Activated CD4-positive, alpha-beta T cell treated with anti-CD3 and anti-CD28 coated beads for 48 hours (primary cell): ENCODE measurements at places on chromosomes 1 and 21.
A peak's percentile ranks its signal among the peaks of the same experiment; 100 is the strongest.

- DNase-seq = peak; percentile 41
These were observed 24.4 kb upstream of the ZC3H12A start for GRCh38 chr1:37449936-37450335.

DNA sequence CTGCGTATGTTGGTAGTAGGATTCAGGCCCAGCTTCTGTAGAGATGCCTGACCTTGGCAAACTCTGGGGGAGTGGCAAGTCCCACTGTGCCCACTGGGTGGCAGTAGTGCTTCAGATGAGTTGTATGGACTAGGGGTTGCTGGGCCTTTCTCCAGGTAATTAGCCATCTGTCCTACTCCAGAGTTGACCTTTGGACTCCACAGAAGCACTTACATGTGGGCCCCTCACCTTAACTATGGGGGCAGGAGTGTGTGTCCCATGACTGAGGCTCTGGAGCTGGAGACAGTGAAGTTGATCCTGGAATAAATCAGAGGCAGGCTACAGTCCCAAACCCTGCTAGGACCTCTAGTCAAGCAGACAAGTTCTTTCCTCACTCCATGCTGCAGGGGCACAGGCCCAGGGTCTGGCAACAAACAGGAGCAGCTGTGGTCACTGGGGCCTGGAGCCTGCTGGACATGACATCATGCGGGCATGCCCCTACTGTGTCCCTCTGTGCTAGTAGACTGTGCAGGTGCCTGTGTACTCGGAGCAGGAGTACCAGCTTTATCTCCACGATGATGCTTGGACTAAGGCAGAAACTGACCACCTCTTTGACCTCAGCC is 4.6 kb downstream of the DMAP1 start:
- DNase-seq = peak; percentile 85

DNA sequence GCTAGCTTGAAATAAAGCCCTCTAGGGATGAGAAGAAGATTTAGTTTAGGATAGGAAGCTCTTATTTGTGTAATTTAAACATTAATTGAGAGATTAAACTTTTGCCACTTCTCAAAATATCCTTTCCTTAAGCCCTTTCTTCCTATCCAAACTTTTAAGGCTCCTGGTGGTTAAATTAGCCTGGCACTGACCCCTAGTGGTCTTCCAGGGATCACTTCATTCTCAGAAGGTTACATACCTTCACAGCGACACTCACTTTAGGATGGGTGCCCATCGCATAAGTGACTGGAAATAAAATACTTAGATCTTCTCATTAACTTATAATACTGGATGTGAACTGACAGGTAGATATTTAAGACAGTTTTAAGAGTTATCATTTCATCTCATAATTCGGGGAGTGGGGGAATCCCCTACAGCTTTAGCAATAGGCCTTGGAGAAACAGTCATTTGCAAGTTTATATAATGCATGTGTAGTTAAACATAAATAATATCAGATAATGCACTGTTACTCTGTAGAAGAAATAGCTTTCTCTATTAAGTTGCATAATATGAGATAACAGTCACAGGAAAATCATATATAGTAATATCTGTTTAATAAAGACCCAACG is 7.4 kb downstream of the LHX9 start:
- DNase-seq = peak; percentile 35

DNA sequence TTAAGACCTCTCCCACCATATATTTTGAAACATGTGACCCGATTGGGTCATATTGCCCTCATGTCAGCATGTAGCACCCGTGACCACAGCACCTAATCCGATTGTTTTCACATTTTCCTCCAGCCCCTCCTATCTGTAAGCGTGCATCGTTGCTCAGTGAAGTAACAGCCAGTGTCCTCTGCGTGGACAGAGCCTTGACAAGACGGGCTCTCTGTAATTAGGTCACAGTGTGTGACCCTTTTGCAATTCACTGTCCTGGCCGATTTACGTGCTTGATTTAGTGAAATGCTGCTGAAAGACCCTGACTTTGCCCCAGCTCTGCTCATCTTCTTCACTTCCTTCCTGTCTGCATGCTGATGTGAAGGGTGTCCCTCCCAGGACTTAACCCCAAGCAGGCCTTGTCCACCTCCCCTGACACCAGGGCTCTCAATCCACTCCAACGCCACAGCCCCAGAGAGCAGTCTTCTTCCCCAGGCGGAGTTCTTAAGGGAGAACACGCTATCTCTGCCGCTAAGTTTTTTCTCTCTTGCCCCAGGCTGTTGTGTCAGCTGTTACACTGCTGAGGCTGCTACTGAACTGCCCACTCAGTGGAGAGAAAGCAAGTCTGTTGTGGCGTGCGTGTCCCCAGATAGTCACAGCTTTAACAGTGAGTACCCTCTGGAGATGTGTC is 19.4 kb downstream of the URB2 start:
- DNase-seq = no peak

GRCh38 chr1:200046115-200046514 is 18.6 kb downstream of the NR5A2 start:
- DNase-seq = no peak

DNA sequence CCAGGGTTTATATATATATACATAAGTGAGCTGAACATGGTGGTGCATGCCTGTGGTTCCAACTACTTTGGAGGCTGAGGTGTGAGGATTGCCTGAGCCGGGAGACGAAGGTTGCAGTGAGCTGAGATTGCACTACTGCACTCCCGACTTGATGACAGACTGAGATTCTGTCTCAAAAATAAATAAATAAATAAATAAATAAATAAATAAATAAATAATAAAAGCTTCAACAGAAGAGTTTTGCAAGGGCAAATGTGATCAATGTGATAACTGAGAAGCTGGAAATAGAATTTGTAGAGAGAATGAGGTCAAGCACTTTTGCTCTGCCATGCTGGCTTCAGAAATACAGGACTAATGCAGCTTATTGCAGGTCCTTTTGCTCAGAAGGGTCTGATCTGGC is 855.8 kb upstream of the PRMT6 start:
- no peak for DNase-seq

GRCh38 chr1:87821335-87821697 is 492.6 kb downstream of the LMO4 start:
- no peak for DNase-seq
